ENCODE measurements at places on chromosomes 4 and X. TPM values are rescaled to one million over a fixed set of nuclear protein-coding genes. Genes with fewer than 3 reads are reported as not detected.

Gene CT45A1
- not detected for polyA plus RNA-seq

Gene RGS12
- 53.4 TPM for polyA plus RNA-seq

Gene DGAT2L6
- polyA plus RNA-seq: 0.12 TPM

Gene EFHC2
- polyA plus RNA-seq: 9.0 TPM

Gene IRF2
- 28.9 TPM for polyA plus RNA-seq

Gene CXCL8
- polyA plus RNA-seq: 0.63 TPM

Gene MORC4
- polyA plus RNA-seq: 21.5 TPM

Gene FRAS1
- polyA plus RNA-seq: 87.6 TPM

Gene NPY1R
- polyA plus RNA-seq: 28.3 TPM

Data from left kidney (tissue), 8 donors.